ENCODE measurements at places on chromosomes 13 and 19.

DNA sequence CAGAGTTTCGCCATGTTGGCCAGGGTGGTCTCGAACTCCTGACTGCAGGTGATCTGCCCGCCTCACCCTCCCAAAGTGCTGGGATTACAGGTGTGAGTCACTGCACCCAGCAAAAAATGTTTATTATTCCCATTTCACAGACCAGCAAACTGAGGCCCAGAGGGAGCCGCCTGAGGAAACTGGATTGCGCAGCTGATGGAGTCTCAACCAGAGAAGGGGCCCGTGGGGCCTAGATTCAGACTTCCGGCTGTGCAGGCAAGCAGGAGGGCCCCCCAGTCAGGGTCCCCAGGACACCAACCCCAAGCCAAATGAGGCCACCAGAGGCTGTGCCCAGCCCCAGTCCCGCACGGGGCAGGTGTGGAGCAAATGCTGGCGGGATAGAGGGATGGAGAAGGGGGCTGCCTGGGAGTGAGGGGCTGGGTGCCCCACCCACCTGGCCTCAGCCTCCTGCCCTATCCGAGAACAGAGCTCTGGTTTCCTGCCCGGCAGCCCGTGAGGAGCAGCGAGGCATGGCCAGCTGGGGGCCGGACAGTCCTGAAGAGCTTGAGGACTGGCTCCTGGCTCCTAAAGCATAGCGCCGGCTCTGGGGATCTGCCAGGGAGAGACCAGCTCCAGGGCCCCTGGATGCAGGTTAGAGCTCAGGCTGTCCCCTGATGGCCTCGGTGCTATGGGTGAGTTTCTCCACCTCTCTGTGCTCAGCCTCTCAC lies 22.0 kb downstream of the MISP start:
- no peak for DNase-seq

DNA sequence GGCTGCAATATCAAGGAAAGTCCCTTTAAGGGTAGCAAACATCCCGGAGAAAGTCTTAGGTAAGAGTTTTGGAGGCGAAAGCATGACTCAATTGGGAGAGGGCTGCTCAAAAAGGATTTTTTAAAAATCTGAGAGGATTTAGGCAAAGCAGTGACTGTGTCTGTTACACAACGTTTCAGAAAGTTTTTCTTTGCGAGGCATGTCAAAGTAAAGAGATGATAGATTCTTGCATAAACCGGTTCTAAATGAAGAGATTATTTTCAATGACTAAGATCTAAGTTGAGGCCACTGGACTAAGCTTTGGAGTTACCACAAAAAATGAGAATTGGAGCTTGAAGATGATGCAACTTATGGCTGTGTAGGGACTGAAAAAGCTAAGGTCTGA lies 43.7 kb upstream of the ENOX1 start:
- DNase-seq, result no peak

DNA sequence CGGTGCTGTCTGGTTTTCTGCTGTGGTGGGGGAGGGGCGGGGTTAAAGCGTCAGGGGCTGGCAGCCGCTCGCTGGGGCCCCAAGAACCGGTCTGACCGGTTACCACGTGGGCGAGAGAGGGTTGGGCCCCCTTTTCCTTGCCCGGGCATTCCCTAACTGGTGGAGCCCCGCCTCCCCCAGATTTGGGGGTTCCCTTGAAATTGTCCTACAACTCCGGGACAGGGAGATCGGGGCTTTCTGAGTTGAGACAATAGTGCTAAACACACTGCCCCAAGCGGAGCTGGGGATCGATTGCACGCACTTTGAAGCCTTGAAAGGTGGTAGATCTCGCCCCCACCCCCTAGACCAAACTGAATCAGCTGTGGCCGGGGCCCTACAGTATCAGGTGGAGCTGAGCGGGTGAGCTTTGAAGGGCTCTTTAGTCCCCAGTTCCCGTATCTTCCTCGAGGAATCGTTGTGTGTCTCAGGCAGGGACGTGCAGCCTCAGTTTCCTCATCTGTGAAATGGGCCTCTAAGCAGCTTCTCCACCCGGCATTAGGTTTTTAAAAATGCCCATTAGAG lies 4.8 kb downstream of the IER2 start:
- no peak for DNase-seq

GRCh38 chr19:35822579-35822978 lies 9.9 kb upstream of the PRODH2 start:
- no peak for DNase-seq

- no peak for DNase-seq
Measured at GRCh38 chr13:60679928-60680694, 283.1 kb downstream of the TDRD3 start.

DNA sequence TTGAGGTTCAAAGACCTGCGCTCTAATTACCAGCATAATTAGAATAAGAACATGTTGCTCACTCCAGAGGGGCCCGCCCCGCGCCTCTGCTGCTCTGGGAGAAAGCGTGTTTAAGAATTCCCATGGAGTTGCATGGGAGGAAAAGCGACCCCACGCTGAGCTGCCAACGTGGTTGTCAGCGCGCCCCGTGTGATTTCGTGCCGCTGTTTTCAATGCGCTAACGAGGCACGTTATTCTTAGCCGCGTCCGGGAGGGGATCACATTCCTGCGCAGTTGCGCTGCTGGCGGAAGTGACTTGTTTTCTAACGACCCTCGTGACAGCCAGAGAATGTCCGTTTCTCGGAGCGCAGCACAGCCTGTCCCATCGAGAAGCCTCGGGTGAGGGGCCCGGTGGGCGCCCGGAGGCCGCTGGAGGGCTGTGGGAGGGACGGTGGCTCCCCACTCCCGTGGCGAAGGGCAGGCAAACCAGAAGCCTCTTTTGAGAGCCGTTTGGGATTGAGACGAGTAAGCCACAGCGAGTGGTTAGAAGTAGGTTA lies 173.8 kb upstream of the SOX1 start:
- DNase-seq, result no peak

- DNase-seq, result no peak
Measured at GRCh38 chr19:2270157-2270422, 11.9 kb downstream of the PEAK3 start.
